GM03348 (cell line): ENCODE measurements at places on chromosomes 3 and 15.
A peak's percentile ranks its signal among the peaks of the same experiment; 100 is the strongest.

- no peak for DNase-seq
Observed at GRCh38 chr3:64653101-64653500, 34.7 kb downstream of the ADAMTS9 start.

- DNase-seq = peak; percentile 36
Observed at GRCh38 chr3:151579571-151580270, 118.9 kb upstream of the IGSF10 start.

DNA sequence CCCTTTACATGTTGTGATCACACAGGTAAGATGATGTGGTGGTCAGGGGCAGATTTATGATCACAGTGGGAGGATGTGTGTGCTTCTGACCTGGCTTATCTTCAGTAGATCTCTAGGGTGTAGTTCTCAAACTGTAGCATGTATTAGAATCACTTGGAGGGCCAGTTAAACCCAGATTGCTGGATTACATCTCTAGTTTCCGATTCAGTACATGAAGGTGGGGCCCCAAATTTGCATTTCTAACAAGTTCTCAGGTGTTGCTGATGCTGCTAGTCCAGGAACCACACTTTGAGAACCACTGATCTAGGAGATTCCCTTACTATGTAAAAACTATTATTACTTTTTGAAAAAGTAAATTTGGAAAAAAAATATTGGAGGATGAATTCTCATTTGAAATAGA, 199.3 kb upstream of the GOLIM4 start:
- no peak for DNase-seq

GRCh38 chr3:191328383-191328961, 722 bp upstream of the CCDC50 start:
- DNase-seq = no peak

DNA sequence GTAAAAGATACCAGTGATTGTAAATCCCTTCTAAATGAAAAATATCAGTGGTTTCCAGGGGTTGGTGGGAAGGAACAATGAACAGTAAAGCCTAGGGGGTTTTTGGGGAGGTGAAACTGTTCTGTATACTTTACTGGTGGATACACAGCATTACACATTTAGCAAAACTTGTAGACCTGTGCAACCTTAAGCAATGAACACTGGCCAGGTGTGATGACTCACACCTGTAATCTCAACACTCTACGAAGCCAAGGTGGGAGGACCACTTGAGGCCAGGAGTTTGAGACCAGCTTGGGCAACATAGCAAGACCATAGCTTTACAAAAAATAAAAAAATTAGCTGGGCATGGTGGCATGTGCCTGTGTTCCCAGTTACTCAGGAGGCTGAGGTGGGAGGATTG, 1.8 kb downstream of the CCDC13 start:
- no peak for DNase-seq

DNA sequence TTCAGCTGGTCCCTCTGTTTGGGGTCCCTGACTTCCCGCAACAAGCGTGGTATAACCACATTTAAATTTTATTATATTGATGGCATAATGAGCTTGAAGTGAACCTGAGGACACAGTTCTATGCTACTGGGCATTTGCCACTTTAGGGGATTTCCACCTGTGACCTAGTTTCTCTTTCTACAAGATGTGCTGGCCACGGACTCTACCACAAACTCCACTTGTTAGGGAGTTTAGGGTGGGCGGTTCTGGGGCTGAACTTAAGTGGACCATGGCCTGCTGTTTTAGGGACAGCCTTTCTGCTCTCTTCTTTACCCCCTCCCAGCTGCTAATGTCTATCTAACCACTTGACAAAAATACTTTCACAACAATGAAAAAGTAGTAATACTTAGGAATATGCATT, 1199.1 kb downstream of the SI start:
- DNase-seq = no peak

GRCh38 chr3:30114918-30115317, 491.5 kb upstream of the TGFBR2 start:
- no peak for DNase-seq

- DNase-seq = no peak
Observed at GRCh38 chr3:158404131-158404718, 166.8 kb upstream of the MLF1 start.

GRCh38 chr15:29132735-29133181, 136.9 kb downstream of the NSMCE3 start:
- DNase-seq = no peak

GRCh38 chr15:101389362-101389761, 94.3 kb upstream of the SNRPA1 start:
- no peak for DNase-seq

DNA sequence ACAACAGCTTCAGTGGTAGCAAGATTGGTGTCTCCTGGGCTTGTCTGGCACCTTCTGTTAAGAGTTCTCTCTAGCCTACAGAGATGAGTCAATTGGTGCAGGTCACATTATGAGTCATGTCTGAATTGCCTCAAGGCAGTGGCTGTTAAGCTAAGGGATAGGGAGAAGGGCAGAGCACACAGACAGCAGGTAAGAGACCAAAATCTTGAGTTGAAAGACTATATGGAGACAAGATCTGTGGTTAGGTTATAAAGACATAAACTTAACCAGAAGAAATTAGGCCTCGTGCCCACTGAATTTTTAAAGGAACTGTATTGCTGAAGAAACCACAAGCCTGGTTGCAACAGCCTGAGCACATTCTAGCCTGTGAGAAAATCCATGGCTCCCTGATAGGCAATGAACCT, 19.2 kb upstream of the KPNA1 start:
- peak; percentile 77 for DNase-seq

DNA sequence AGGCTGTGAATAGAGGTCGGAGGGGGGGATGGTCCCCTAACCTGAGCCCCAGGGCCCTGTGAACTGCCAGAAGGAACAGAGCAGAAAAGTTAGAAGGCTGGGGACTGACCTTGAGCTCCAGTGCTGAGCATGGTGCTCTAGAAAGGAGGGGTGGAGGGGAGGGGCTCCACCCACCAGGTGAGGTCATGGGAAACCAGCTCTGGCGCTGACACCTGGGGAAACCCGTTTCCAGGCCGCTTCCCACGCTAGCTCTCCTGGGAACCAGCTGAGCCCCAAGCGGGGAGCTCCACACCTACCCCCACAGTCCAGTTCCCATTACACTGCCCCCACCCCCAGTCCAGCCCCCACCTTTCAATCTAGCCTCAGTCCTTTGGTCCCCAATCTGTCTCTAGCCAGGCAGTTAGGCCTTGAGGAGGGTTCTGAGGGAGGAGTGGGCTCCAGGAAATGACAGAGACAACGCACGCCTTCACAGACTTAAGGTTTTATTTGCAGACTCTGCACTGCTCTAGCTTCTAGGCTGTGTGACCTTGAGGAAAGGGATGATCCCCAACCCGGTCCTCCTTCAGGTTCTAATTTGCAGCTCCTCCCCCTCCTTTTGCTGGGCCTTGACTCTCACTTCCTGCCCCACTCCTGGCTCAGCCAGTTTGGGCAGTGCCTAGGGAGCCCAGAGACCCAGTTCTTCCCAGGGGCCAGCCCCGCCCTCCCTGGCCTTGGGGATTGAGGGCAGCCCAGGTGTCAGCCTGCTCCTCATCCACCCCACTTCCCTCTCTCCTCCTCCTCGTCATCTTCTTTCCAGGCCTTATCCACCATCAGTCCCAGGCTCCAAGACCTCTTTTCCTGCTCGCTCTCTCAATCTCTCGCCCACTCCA, 2.1 kb downstream of the RHOV start:
- no peak for DNase-seq
